ENCODE measurements at places on chromosomes 6 and 20.

DNA sequence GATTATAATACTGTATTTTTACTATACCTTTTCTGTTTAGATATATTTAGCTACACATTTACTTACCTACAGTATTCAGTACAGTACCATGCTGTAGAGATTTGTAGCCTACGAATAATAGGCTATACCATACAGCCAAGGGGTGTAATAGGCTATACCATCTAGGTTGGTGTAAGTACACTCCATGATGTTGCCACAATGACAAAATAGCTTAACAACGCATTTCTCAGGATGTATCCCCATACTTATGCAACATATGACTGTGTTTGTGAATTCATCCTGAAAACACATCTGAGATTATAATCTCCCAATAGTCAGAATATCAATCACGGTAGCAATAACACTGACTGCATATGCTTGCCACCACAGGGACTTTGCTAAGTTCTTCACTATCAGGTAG lies 20.7 kb downstream of the B4GALT5 start:
- no peak for DNase-seq
- peaks cover 10% of the 10 kb centered on the region for H3K4me1 ChIP-seq
- H3K27me3 ChIP-seq = no peaks in the 10 kb centered on the region
- no peak overlapping the region for H3K27ac ChIP-seq
- H3K4me3 ChIP-seq = no peak overlapping the region

GRCh38 chr6:33748841-33749240 lies 2.1 kb upstream of the IP6K3 start:
- H3K4me3 ChIP-seq = no peak overlapping the region
- peaks cover 42% of the 10 kb centered on the region for H3K4me1 ChIP-seq
- H3K27ac ChIP-seq = no peak overlapping the region
- DNase-seq = no peak
- no peaks in the 10 kb centered on the region for H3K27me3 ChIP-seq
- H3K36me3 ChIP-seq = no peaks in the 10 kb centered on the region

DNA sequence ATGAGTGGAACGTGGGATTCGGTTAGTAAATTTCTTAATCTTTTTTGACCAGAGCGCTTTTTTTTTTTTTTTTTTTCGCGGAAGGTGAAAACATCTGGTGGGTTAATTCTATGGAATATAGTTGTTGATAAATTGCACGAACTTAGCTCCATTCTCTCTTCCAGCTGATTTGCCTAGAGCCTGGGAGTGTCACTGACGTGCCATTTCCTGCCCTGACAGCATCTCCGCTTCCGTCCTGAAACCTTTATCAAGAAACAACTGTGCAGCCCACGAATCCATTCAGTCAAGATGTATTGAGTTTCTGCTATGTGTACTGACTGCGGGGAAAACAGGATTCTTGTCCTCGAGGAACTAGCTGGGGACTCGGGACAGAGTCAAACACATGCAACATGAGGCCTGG lies 59.5 kb upstream of the TGM3 start:
- H3K4me3 ChIP-seq = no peak overlapping the region
- peak; percentile 20 for DNase-seq
- peaks cover 6% of the 10 kb centered on the region for H3K4me1 ChIP-seq
- no peaks in the 10 kb centered on the region for H3K36me3 ChIP-seq
- no peak overlapping the region for H3K27ac ChIP-seq

DNA sequence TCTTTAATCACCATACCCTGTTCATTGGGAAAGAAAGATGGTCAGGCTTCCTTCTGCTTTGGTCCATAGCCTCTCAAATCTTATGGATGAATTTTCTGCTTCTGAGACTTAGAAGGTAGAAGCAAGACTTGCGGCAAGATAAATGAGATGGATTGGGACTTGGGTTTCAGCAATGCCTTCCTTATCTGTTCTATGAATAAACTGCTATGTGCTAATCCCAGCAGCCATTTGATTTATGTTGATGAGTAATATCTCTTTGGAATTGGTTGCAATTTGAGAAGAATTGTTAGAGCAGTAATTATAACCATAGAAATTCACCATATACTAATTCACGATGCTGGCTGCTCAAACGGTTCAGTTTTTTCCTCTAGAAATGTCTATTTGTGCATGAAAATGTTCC lies 48.3 kb downstream of the TXLNB start:
- peaks cover 15% of the 10 kb centered on the region for H3K27me3 ChIP-seq
- no peak overlapping the region for H3K4me3 ChIP-seq
- H3K4me1 ChIP-seq = peaks cover 3% of the 10 kb centered on the region
- DNase-seq = peak; percentile 60
- no peak overlapping the region for H3K27ac ChIP-seq

DNA sequence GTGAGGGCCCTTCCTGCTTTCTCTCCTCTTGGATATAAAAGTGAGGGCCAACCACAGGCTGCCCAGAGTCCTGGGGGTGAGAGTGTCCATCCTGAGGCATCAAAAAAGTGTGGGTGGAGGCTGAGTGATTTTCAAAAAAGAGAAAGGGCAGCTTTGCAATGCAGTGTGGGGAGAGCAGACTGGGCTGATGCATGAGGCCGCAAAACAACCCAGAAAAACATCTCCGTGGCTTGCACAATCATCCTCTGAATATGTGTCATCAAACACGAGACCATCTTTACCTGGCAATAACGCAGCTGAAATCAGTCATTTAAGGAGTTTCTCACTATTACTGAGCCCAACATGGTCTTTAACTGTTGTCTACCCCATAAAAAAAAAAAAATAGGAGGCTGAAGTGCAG lies 191.2 kb upstream of the SOX4 start:
- H3K36me3 ChIP-seq = no peaks in the 10 kb centered on the region
- H3K4me1 ChIP-seq = no peaks in the 10 kb centered on the region
- H3K4me3 ChIP-seq = no peak overlapping the region
- DNase-seq = peak; percentile 27

Measured in IMR-90 (cell line).